Motor neuron (in vitro differentiated cells): ENCODE measurements at places on chromosomes 13 and 19.

DNA sequence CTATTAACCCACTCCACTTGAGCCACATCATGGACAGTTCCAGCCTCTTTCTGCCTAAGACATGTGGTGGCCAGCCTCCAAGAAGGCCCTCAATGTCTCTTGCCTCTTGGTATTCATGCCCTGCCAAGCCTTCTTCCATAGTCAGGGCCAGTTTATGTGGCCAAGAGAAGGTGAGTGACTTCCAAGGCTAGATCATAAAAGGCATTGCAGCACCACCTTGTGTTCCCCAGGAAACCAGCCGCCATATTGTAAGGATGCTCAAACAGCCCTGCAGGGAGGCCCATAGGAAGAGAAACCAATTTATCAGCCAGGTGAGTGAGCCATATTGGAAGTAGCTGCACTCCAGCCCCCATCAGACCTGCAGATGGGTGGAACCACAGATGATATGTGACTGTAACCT, 12.3 kb upstream of the DNMT1 start:
- ATAC-seq = no peak

DNA sequence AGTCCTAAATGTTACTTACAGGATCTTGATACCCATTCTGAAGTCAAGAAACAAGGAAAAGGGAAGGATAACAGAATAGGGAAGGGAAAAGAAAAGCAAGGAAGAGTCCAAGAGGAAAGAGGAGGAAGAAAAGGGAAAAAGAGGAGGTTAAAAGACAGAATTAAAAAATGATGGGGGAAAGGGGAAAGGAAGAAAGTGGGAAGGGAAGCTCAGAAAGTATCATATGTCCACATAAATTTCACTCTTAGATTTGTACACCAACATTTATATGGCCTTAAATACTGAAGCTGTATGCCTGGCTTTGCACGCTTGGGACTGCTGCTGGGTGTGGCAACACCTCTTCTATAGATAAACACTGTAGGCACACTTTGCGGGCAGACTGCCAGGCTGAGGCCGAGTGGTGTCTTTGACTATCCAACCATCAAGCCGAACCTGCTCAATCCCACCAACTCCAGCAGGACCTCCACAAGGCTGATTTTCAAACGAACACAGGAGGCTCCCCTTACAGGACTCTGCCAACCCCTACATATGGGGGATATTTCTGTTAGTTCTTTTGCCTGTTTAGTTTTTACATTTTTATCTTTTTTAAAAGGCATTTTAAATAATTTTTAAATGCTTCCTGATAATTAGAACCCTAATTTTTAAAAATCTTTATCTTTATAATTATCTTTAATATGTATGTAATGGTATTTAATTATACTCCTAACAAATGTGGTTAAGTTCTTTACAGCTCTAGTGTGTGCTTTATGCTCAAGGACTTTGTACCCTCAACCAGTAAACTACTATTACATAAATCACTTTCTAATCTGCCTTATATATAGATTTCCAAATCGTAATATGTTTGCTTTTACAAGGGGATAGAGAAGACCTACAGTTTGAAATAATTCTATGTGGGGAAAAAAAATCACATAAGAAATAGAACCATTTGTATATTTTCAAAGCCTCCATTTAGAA, 154.2 kb downstream of the DIAPH3 start:
- no peak for ATAC-seq

DNA sequence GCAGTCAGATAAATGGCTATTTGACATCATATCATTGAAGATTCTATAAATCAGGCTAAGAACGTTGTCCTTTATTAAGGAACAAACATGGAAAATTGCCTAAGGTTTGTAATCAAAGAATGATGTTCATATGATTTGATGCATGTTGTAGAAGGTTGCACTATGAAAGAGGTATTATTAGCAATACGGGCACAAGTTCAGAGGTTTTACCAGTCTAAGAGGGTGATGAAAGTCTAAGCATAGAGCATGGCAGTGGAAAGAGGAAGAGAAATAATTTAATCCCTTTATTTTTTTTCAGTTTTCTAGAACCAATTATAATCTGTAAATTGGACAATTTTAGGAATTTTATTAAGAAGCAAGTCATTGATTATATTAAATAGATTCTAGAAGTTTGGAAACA, 450.7 kb downstream of the FGF14 start:
- ATAC-seq = no peak

GRCh38 chr19:2394442-2395292, 32.7 kb downstream of the TIMM13 start:
- ATAC-seq = no peak

DNA sequence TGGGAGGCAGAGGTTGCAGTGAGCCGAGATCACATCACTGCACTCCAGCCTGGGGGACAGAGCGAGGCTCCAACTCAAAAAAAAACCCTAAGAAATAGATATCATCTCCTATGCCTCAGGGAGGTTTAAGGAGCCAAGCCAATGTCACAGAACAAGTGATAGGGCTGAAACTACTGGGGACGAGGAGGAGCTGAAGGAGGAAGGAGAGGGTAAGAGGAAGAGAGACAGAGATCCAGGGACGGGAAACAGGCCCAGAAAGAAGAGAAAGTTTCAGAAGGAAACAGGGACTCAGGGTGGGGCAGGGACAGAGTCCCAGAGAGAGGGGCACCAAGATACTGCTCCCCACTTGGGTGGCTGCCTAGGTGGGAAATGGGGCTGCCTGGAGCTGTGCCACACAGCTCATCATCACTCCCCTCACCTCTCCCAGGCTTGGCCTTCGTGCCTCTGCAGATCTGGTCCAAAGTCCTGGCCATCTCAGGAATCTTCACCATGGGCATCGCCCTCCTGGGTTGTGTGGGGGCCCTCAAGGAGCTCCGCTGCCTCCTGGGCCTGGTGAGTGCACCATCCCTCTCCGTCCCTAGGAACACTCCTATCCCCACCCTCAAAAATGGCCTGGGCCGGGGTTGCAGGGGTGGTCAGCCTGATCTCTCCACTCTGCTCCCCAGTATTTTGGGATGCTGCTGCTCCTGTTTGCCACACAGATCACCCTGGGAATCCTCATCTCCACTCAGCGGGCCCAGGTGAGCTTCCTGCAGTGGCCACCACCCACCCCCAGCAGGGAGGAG, 1.5 kb downstream of the CD37 start:
- no peak for ATAC-seq

DNA sequence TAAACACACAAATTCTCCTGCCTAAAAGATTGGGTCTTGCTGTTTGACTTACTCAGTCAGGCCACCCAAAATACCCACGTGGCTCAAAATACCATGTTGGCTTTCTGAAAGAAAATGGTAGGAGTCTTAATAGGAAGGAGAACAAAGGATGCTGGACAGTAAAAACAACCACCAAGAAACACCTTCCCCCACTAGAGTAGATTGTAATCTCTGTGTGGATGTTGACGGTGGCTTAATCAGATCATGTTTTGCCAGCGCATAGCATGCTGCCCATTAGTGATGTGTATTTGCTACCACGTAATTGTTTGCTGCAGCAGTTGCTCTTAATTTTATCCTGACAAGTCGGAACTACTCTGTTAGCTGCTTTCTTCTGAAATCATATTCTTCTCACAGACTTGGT, 1229.3 kb upstream of the SLC10A2 start:
- no peak for ATAC-seq

DNA sequence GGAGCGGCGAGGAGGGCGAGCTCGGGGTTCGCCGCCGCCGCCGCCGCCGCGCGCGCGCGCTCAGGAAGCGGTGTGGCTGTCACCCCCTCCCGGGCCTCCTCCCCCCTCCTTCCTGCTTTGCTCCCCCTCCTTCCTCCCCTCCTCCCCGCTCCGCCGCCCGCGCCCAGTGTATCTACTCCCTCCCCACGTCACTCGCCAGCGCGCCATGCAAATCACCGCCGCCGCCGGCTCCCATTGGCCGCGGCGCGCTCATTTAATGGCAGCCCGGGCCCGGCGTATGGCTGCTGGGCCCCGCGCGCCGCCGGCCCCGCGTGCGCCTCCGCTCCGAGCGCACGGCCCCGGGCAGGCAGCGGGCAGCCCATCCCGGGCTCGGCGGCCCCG, 335 bp upstream of the SOX1 start:
- ATAC-seq = peak; percentile 86

DNA sequence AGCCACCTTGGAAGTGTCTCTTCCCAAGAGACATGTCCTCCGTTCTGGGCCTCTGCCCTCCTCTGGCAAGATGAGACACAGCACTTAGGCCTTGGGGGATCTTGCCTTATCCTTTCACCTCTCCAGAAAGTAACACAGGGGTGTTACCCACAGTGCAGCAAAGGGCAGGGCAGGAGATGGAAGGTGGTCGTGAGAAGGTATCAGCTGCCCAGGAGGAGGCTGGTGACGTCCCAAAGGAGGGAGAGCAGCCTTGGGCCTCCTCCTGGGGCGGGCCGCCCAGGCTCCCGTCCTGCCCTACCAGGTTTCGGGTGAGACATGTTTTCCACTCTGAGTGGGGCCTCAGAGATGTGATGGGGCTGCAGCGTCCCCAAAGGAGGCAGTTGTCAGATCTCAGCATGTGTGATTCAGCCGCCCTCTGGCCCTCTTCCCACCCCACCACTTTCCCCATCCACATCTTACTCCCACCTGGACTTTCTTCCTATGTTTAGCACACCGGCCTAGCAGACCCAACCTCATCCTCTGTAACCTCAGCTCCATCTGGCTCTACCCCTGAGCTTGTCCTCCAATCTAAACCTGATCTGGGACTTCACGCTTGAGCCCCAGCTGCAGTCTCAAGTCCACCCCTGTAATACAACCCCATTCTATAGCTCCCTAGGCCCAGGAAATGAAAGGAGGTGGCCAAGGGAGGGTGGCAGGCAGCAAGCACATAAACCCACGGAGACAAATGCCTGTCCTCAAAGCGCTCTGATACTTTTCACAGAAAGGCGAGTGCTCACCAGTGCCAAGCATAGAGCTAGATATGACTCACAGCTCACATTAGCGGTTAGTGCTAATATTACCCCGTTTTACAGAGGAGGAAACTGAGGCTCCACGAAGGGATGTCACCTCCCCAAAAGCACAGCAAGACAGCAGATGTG, 9.3 kb downstream of the POU2F2 start:
- no peak for ATAC-seq

GRCh38 chr19:46828484-46828883, 22.2 kb downstream of the AP2S1 start:
- ATAC-seq = peak; percentile 50

- ATAC-seq = peak; percentile 48
Measured at GRCh38 chr13:27375686-27376326, 48.6 kb upstream of the GTF3A start.

GRCh38 chr19:4456476-4456842, 1.1 kb downstream of the UBXN6 start:
- peak; percentile 29 for ATAC-seq
